ENCODE measurements at places on chromosomes 3 and 15.

- no peak for DNase-seq
These were observed 57.6 kb downstream of the GALK2 start for GRCh38 chr15:49227602-49228001.

DNA sequence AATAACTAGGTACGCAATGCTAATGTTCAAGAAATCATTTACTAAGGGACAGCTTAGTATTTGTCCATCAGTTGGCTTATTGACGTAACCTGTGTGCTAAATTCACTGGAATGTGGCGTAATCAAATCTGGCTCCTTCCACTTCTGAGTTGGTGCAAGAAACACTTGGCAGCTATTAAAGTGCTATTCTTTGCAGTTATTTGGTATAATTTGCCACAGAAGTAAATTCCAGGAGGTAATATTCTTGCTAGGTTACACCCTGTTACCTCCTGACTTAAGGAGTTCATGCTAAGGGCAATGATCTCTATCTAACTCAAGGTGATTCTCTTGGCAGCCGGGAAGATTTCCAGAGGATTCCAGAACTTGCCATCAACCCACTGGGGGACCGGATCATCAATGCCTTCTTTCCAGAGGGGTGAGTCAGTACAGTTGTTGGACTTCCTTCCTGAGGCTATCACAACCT, 25.5 kb downstream of the CHP1 start:
- DNase-seq, result no peak

- DNase-seq, result peak; percentile 62
These were observed 47.0 kb upstream of the LHFPL4 start for GRCh38 chr3:9600597-9600996.

GRCh38 chr15:36090286-36090946, 489.0 kb upstream of the CDIN1 start:
- DNase-seq, result no peak

DNA sequence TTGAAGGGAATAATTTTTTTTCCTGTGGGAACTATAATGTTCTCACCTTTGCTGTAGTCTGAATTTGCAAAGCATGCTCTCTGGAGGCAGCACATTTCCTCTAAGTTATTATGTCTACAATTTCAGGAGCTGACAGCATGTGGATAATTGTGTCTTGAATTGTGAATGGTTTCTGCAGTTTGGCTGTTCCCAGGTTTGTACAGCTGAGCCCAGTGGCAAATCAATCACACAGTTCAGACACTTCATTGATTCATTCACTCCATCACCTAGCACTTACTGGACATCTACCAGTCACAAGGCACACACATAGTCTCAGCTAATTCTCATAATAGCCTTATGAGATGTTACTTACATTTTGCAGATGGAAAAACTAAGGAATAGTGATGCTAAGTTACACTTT, 219.0 kb upstream of the ROPN1 start:
- no peak for DNase-seq

DNA sequence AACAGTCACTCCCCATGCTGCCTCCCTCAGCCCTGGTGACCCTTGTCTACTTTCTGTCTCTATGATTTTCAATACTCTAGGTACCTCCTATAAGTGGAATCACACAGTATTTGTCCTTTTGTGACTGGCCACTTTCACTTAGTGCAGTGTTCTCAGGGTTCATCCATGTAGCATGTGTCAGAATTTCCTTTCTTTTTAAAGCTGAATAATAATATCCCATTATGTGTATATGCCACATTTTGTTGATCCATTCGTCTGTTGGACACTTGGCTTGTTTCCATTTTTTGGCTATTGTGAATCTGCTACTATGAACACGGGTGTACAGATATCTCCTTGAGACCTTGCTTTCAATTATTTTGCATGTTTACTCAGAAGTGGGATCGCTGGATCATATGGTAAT, 34.1 kb downstream of the PML start:
- peak; percentile 15 for DNase-seq

DNA sequence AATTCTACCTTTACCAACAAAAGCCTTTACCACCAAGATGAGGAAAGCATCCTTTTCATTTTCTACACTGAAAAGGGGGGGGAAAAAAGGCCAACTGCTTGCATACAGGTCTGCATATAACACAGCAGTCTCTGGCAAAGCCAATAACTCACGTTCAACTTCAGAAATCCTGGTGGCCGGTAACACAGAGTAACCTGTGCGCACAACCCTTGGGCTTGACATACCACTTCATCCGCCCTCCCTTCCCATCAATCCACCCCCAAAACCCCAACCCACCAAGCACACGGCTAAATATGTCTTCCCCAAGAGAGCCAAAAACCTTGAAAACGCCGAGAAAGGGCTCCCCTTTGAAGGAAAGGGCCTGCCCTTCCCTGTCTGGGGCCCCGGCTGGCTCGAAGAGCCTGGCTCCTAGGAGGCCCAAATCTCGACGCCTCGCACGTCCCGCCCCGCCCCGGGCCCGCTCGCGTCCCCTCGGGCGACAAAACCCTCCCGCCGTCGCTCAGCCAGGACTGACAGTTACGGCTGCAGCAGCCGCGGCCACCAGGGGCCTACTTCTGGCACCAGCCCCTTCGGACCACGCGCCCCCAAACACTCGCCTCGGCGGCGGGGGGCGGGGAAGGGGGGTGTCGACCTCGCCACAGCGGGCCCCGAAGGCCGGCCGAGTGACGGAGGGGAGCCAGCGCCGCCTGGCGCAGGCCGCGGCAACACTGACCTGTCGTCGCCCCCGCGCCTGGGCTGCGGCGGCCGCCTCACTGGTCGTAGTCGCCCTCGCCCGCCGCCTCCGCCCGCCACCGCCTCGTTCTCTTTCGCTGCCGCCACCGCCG, 835 bp downstream of the UBE3A start:
- peak; percentile 82 for DNase-seq

DNA sequence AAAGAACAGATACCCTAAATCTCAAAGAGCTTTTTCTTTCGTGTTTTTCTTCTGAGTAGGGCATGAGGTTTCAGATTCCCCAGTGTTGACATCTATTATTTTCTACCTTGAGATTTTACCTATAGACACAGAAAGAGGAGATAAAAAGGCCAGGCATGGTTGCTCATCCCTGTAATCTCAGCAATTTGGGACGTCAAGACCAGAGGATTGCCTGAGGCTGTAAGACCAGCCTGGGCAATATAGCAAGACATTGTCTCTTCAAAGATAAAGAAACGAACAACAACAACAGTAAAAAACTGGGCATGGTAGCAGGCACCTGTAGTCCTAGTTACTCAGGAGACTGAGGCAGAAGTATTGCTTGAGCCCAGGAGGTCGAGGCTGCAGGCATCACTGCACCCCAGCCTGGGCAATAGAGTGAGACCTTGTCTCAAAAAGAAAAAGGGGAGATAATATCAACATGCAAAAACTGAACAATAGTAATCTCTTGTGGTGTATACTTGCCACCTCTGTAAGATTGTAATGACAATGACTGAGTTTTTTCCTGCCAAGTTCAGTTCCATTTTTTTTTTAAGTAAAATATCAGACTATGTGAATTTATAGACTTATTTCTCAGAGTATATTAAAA, 71.3 kb downstream of the MBNL1 start:
- no peak for DNase-seq

- DNase-seq, result no peak
These were observed 580.6 kb upstream of the ADAMTS9 start for GRCh38 chr3:65268426-65268825.

DNA sequence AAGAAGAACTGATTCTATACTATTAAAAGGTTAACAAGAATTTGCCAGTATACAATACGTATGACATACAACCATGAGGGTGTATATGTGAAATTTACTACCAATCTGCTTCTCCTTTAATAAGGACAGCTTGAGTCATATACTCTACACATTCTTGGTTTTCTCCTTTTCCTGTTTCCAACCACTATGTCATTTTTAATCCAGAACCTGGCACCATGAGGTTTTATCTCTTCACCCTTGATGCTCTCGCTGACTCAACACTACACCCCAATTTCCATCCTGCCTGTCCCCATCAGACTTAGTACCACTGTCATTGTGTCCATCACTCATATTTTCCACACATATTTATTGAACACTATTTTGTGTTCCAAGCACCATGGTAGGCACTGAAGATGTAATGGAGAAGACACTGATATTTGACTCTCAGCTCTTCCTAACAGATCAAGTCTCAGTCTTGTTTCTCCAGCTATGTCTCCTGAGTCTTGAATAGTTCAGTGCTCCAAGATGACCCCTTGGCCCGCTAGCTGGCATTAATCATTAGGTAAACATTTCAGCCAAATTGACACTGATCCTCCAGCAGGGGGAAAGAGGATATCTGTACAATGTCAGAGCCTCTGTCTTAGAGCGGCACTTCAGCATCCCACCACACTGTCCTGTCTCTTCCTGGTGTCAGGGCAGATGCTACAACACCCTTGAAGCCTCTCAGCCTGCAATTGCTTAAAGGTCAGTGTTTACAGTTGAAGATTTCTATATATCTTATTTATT, 11.2 kb upstream of the COL8A1 start:
- DNase-seq, result no peak

GRCh38 chr15:58330741-58331559, 100.8 kb upstream of the LIPC start:
- DNase-seq, result no peak

DNA sequence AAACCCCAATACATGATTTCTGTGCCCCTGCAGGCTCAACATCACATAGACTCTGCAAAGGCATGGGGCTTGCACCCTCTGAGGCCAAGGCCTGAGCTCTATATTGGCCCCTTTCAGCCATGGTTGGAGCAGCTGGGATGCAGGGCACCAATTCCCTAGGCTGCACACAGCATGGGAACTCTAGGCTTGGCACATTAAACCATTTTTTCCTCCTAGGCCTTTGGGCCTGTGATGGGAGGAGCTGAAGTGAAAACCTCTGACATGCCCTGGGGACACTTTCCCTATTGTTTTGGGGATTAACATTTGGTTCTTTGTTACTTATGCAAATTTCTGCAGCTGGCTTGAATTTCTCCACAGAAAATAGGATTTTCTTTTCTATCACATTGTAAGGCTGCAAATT, 1629.5 kb downstream of the OTOL1 start:
- no peak for DNase-seq

DNA sequence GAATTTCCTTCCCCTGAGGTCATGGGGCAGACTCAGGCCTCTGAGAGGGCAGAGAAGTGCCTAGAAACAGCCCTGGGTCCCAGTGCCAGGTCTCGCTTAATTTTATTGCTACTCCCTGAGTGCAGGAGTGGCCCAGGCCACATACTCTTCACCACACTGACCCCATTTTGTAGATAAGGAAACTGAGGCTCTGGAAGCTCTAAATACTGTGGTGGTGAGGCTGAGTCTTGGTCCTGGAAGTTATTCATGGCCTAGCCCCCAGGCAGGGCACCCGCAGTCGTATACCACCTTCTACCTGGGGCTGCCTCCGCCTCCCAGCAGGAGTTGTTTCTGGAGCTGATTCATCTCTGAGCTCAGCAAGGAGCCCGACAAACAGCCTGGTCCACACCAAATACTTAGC, 9.8 kb downstream of the ATP2B2 start:
- DNase-seq, result no peak

DNA sequence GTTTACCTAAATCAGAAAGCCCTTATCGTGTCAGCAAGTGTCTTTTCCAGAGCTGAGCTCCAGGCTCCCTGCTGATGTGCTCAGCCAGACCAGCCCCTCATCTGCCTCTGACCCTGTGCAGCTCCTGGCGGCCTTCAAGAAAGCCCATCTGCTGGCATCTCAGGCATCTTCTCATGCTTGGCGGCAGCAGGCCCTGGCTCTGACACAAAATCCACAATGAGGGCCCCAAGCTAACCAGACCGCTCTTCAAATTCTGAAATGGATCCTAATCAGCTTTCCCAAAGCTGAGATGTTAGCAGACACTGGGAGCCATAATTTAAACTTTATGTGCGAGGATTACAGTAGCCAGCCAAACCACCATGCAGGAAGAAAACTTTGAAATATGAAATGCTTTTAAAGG, 50.8 kb upstream of the CTDSPL start:
- DNase-seq, result no peak

- DNase-seq, result no peak
These were observed 64.0 kb downstream of the MESD start for GRCh38 chr15:80925597-80926059.

DNA sequence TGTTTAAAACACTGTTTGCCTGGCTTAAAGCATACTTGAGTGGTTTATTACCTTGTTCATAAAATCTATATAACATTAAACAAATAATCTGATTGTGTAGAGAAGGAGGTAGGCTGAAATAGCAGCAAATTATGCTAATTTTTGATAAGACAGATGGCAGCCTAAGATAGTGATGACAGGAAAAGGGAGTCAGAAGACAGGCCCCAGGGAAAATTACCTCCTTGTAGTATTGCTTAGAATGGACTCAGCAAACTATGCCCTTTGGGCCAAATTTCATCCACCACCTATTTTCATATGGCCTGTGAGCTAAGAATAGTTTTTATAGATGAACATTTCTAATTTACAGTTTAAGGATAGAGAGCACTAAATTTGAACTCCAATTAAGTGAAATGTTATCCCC, 37.8 kb downstream of the CHD2 start:
- no peak for DNase-seq

DNA sequence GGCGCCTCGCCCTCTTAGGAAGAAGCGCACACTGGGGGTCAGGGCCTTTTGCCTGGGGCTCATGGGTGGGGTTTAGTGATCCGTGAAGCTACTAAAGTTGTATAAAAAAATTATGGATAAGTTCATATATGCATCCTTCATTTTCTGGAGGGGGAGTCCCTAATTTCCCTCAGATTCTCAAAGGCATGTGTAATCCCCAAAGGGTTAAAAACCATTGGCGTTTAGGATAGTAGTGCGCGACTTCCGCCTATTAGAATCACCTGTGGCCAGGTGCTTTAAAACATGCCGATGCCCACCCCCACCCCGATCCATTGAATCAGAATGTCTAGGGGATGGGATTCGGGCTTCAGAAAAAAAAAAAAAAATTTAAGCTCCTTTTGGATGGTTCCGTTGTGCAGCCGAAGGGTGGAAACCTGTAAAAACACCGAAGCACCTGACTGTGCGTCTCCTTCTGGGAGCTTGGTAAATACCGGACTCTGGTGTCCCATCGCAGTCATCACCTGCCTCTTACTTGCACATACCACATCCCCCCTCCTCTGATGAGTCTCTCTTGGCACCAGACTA, 570 bp downstream of the APH1B start:
- no peak for DNase-seq

DNA sequence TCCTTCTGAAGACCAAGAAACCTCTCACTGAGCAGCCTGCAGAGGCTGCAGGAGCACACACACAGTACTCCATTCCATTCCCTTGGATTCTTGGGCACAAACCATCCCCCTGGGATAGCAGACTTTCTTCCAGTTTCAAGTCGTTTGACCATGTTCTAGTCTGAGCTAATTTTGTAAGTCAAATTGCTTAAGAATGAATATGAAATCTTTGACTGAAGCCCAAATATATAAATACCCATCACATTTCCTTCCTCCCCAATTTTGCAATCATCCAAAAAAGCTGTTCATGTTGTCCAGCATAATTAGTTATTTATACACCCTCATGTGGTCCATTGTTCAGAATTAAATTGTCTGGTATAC, 231.2 kb upstream of the TPRG1 start:
- no peak for DNase-seq

DNA sequence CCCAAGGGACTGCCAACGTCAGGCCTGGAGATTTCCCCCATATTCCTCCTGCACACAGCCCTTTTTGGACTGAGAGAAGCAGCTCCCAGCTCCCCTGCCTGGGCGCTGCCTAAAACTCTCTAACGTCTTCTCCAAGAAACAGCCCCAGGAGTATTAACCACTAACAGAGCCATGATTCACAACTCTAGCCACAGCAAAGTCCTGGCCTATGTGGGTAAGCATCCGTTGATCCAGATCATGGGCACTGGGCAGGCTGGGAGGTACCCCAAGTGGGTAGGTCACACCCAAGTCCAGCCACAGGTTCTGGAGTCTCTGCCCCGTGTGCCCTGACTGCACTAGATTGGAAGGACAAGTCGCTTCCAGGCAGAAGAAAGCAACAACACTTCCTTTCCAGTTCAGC, 31.9 kb downstream of the NBEAL2 start:
- peak; percentile 37 for DNase-seq

- DNase-seq, result no peak
These were observed 2.5 kb upstream of the PCSK6 start for GRCh38 chr15:101491734-101492640.
